Transverse colon (tissue), 4 donors: ENCODE measurements at places on chromosomes 3 and 15. TPM values are rescaled to one million over a fixed set of nuclear protein-coding genes. Genes with fewer than 3 reads are reported as not detected.

The IQGAP1 gene
- 220 TPM for total RNA-seq

The GHSR gene
- total RNA-seq, result not detected

The MCF2L2 gene
- total RNA-seq, result 2.2 TPM

The ULK4 gene
- total RNA-seq, result 4.1 TPM

The ADAMTSL3 gene
- 4.9 TPM for total RNA-seq

The IGDCC3 gene
- not detected for total RNA-seq

The NR2F2 gene
- total RNA-seq, result 11.3 TPM

The SKOR1 gene
- total RNA-seq, result not detected

The TPRG1 gene
- 2.3 TPM for total RNA-seq

The SCG5 gene
- not detected for total RNA-seq

The PPARG gene
- total RNA-seq, result 132 TPM

The LRRC49 gene
- 5.2 TPM for total RNA-seq

The DUOXA1 gene
- not detected for total RNA-seq

The TLR9 gene
- total RNA-seq, result not detected

The ALG1L2 gene
- not detected for total RNA-seq

The SERINC4 gene
- not detected for total RNA-seq

The TMEM40 gene
- not detected for total RNA-seq

The GHRL gene
- not detected for total RNA-seq

The GOLGA6L9 gene
- 13.1 TPM for total RNA-seq

The SLC2A2 gene
- not detected for total RNA-seq

The IGSF10 gene
- 0.37 TPM for total RNA-seq

- no peaks in the 10 kb centered on the region for H3K36me3 ChIP-seq
- H3K4me1 ChIP-seq, result peaks cover 12% of the 10 kb centered on the region
- no peak for DNase-seq
- no peaks in the 10 kb centered on the region for H3K27me3 ChIP-seq
- H3K27ac ChIP-seq, result peak overlapping the region; percentile 89
Measured at GRCh38 chr3:40452562-40452875, 4.6 kb upstream of the RPL14 start.

- H3K4me1 ChIP-seq, result peaks cover 17% of the 10 kb centered on the region
- DNase-seq, result no peak
- H3K27ac ChIP-seq, result no peak overlapping the region
- no peak overlapping the region for H3K4me3 ChIP-seq
- no peaks in the 10 kb centered on the region for H3K27me3 ChIP-seq
Measured at GRCh38 chr3:41629986-41630385, 331.9 kb downstream of the ULK4 start.

DNA sequence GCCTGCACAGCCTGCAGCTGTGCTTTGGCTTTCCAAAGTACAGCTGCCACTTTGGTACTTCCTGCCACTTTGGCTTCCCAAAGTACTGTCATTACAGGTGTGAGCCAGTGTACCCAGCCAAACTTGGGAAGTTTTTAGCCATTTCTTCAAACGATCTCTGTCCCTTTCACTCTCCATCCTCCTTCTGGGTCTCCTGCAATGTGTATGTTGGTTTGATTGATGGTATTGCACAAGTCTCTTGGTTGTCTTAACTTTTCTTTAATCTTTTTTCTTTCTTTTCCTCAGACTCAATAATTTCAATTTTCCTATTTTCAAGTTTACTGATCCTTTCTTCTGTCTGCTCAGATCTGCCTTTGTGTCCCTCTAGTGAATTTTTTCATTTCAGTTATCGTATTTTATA lies 99.3 kb upstream of the CFAP20DC start:
- no peak overlapping the region for H3K4me3 ChIP-seq
- H3K4me1 ChIP-seq, result no peaks in the 10 kb centered on the region
- DNase-seq, result no peak
- no peaks in the 10 kb centered on the region for H3K36me3 ChIP-seq

- no peaks in the 10 kb centered on the region for H3K4me1 ChIP-seq
- DNase-seq, result no peak
- no peak overlapping the region for H3K4me3 ChIP-seq
- H3K27ac ChIP-seq, result no peak overlapping the region
Measured at GRCh38 chr3:53815651-53816050, 30.6 kb downstream of the CHDH start.

- H3K27me3 ChIP-seq, result no peaks in the 10 kb centered on the region
- no peaks in the 10 kb centered on the region for H3K4me1 ChIP-seq
- no peak for DNase-seq
- H3K27ac ChIP-seq, result no peak overlapping the region
- H3K36me3 ChIP-seq, result no peaks in the 10 kb centered on the region
- no peak overlapping the region for H3K4me3 ChIP-seq
Measured at GRCh38 chr3:70150599-70150998, 151.1 kb downstream of the SAMMSON start.

GRCh38 chr3:68912376-68912775 lies 20.0 kb downstream of the TAFA4 start:
- peaks cover 22% of the 10 kb centered on the region for H3K27me3 ChIP-seq
- H3K4me1 ChIP-seq, result no peaks in the 10 kb centered on the region
- no peaks in the 10 kb centered on the region for H3K36me3 ChIP-seq
- no peak for DNase-seq

DNA sequence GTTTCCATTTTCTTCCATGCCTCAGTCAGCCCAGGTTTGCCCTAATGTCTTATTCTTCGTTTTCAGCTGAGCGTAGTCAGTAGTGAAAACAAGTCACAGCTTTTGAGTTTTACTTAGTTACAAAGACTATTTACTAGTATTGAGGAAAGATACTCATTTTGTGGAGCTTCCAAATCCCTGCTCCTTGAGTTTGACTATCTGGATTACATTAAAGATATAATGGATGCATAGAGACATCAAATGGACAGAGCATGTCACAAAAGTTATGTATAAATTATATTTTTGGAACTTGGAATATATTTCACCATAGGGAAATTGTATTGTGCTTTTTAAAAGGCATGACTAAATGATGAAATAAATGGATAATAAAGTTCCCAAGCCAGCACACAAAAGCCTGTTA lies 54.6 kb upstream of the AKAP13 start:
- no peak overlapping the region for H3K4me3 ChIP-seq
- H3K36me3 ChIP-seq, result no peaks in the 10 kb centered on the region
- DNase-seq, result no peak
- H3K27ac ChIP-seq, result no peak overlapping the region
- H3K4me1 ChIP-seq, result peaks cover 13% of the 10 kb centered on the region
- H3K27me3 ChIP-seq, result no peaks in the 10 kb centered on the region

- no peaks in the 10 kb centered on the region for H3K27me3 ChIP-seq
- H3K4me1 ChIP-seq, result no peaks in the 10 kb centered on the region
- DNase-seq, result no peak
- H3K36me3 ChIP-seq, result no peaks in the 10 kb centered on the region
Measured at GRCh38 chr3:161925749-161926360, 429.2 kb downstream of the OTOL1 start.

DNA sequence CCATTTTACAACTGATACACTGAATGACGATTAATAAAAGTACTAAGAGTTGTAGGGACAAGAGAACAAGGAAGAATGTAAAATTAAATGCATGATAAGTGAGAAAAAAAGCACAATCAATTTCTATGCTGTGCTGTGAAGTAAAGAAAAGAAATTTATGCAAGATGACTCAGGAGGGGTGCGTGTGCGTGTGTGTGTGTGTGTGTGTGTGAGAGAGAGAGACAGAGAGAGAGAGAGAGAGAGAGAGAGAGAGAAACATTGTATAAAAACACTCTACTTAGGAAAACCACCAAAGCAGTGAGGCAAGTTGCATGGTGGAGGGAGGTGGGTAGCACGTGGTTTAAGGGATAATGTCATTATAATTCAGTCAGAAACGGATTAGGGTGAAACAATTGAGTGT lies 580.8 kb upstream of the ALCAM start:
- DNase-seq, result no peak
- H3K4me1 ChIP-seq, result no peaks in the 10 kb centered on the region
- no peak overlapping the region for H3K27ac ChIP-seq
- H3K4me3 ChIP-seq, result no peak overlapping the region
- no peaks in the 10 kb centered on the region for H3K36me3 ChIP-seq

GRCh38 chr3:57948080-57948671 lies 60.0 kb upstream of the FLNB start:
- H3K27ac ChIP-seq, result peak overlapping the region; percentile 84
- peaks cover 17% of the 10 kb centered on the region for H3K4me1 ChIP-seq
- no peak overlapping the region for H3K4me3 ChIP-seq

GRCh38 chr3:53229171-53229570 lies 26.7 kb downstream of the TKT start:
- H3K27ac ChIP-seq, result no peak overlapping the region
- peaks cover 8% of the 10 kb centered on the region for H3K36me3 ChIP-seq
- no peaks in the 10 kb centered on the region for H3K27me3 ChIP-seq
- H3K4me1 ChIP-seq, result no peaks in the 10 kb centered on the region

- H3K36me3 ChIP-seq, result no peaks in the 10 kb centered on the region
- no peak for DNase-seq
- no peak overlapping the region for H3K27ac ChIP-seq
- no peak overlapping the region for H3K4me3 ChIP-seq
- H3K27me3 ChIP-seq, result peaks cover 4% of the 10 kb centered on the region
- H3K4me1 ChIP-seq, result no peaks in the 10 kb centered on the region
Measured at GRCh38 chr3:169354774-169355501, 308.6 kb downstream of the MECOM start.

GRCh38 chr15:65805019-65805745 lies 13.1 kb upstream of the DENND4A start:
- no peak overlapping the region for H3K27ac ChIP-seq
- H3K27me3 ChIP-seq, result no peaks in the 10 kb centered on the region
- DNase-seq, result no peak
- no peaks in the 10 kb centered on the region for H3K4me1 ChIP-seq

DNA sequence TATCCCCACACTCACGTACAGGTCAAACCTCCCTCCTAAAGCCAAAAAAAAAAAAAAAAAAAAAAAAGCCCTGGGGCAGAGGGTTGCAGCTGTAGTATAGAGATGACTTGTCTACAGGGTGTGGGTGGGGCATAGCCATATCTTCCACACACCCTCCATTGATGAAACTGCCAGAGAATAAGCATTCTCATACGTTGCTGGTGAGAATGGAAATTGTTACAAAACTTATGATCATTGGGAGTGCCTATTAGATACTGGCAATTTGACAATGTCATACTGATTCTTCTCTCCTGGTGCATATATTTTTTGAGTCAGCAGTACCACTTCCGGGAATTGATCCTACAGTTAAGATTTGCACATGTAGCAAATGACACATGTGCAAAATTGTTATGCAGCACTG lies 11.0 kb upstream of the CTNNB1 start:
- no peak overlapping the region for H3K4me3 ChIP-seq
- no peak overlapping the region for H3K27ac ChIP-seq
- H3K4me1 ChIP-seq, result no peaks in the 10 kb centered on the region
- no peaks in the 10 kb centered on the region for H3K27me3 ChIP-seq
- no peaks in the 10 kb centered on the region for H3K36me3 ChIP-seq
- DNase-seq, result no peak

- no peak for DNase-seq
- H3K27ac ChIP-seq, result no peak overlapping the region
- H3K36me3 ChIP-seq, result no peaks in the 10 kb centered on the region
Measured at GRCh38 chr15:91289324-91289723, 189.3 kb downstream of the SV2B start.

- no peaks in the 10 kb centered on the region for H3K36me3 ChIP-seq
- no peak overlapping the region for H3K4me3 ChIP-seq
- no peak for DNase-seq
- H3K4me1 ChIP-seq, result no peaks in the 10 kb centered on the region
- H3K27me3 ChIP-seq, result no peaks in the 10 kb centered on the region
Measured at GRCh38 chr3:141380987-141381386, 12.7 kb downstream of the ZBTB38 start.
